ENCODE measurements at places on chromosomes 11 and 22.

GRCh38 chr22:41347066-41347859 is 34.5 kb upstream of the TEF start:
- no peak for DNase-seq

DNA sequence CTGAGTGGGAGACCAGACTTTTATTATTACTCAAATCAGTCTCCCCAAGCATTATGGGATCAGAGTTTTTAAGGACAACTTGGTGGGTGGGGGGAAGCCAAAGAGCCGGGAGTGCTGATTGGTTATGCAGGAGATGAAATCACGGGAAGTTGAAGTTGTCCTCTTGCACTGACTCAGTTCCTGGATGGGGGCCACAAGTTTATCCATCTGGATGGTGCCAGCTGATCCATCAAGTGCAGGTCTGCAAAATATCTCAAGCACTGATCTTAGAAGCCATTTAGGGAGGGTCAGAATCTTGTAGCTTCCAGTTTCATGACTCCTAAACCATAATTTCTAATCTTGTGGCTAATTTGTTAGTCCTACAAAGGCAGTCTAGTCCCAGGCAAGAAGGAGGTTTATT is 53.5 kb upstream of the LMO1 start:
- DNase-seq: no peak

GRCh38 chr11:65107078-65107477 is 4.6 kb upstream of the TM7SF2 start:
- no peak for DNase-seq

GRCh38 chr11:20089796-20090653 is 70.2 kb downstream of the DBX1 start:
- DNase-seq: no peak

GRCh38 chr22:49968313-49968830 is 7.8 kb downstream of the PIM3 start:
- no peak for DNase-seq

Measured in KG1 (cell line).